ENCODE measurements at places on chromosomes 5 and 9.

- no peak for DNase-seq
Observed at GRCh38 chr9:82146677-82147076, 158.1 kb downstream of the SPATA31D1 start.

- DNase-seq = no peak
Observed at GRCh38 chr9:131417264-131418142, 23.6 kb downstream of the PRRC2B start.

DNA sequence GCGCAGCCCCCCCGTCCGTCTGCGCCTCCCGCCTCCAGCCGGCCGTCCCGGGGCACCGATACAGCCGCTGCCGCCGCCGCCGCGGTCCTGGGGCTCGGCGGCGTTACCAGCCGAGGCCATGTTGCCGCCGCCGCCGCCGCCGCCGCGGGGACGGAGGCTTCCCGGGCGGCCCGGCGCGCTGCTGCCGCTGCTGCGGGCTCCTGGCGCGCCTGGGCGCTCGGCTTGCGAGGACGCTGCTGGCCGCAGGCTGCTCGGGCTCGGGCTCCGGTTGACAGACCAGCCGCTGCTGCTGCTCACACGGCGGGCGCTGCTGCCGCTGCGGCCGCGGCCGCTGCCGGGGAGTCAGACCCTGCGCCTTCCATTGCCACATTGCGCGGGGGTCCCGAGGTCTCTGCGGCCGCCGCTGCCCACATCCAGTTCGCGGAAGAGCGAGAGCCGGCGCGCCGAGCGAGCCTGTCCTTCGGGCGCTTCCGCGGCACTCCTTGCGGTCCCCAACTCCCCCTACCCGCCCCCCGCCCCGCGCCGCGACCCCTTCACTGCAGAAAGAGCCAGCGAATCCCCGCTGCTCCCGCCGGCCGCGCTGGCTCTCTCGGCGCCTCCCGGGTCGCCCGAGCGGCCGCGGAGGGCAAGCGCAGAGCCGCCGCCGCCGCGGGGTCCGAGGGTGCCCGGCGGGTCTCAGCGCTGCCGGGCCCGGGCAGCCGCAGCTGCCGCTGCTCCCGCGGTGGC, 8.4 kb downstream of the PTCH1 start:
- no peak for DNase-seq

DNA sequence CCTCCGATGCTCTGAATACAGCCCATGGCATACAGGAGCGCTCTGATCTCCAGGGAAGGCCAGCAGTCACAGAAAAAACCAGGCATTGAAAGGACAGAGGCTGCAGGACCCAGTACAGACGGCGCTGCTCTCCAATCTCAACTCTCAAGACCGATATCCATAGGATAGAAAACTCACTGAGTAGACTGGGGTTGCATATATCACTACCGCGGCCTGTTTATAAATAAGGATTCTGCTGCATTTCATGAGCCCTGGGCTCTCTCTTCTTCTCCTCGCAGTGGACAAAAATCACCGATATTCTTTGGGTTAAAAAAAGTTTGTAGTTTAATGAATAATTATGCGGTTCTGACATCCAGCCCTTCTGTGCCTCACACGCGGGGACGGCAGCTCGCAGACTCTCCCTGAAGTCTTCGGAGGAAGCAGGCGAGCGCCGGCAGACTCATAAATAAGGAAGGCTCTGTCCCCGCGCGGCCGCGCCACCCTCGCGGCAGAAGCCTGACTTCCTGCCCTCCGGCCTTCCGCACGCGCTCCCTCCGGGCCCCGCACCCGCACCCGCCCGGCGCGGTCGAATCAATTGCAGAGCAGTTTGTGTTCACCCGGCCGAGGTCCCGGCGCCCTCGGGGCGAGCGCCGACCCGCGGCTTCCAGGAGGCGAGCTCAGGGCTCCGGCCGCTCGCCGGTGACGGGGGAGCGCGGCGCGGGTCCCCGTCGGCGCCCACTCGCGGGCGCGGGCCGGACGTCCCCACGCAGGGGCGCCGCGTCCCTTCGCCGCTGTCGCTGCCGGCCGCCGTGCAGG, at the start of gene FAM78A:
Gene FAM78A, minus strand, starts transcription at position 417 of the 795 bp plus-strand sequence. Its CDS starts 331 bp downstream, at position 86.
- DNase-seq = no peak

- DNase-seq = no peak
Observed at GRCh38 chr9:114894609-114895433, 35.6 kb downstream of the TNFSF8 start.

Measured in epithelial cell of prostate (primary cell).